Cerebellar cortex (tissue), 1 donor: ENCODE measurements at places on chromosomes 1 and 21.
A peak's percentile ranks its signal among the peaks of the same experiment; 100 is the strongest.

- DNase-seq = no peak
Observed at GRCh38 chr1:8537991-8538390, 220.1 kb downstream of the SLC45A1 start.

- no peak for DNase-seq
Observed at GRCh38 chr1:70005386-70006034, 199.9 kb downstream of the LRRC40 start.

- no peak for DNase-seq
Observed at GRCh38 chr21:26982767-26983166, 15.9 kb upstream of the ADAMTS5 start.

DNA sequence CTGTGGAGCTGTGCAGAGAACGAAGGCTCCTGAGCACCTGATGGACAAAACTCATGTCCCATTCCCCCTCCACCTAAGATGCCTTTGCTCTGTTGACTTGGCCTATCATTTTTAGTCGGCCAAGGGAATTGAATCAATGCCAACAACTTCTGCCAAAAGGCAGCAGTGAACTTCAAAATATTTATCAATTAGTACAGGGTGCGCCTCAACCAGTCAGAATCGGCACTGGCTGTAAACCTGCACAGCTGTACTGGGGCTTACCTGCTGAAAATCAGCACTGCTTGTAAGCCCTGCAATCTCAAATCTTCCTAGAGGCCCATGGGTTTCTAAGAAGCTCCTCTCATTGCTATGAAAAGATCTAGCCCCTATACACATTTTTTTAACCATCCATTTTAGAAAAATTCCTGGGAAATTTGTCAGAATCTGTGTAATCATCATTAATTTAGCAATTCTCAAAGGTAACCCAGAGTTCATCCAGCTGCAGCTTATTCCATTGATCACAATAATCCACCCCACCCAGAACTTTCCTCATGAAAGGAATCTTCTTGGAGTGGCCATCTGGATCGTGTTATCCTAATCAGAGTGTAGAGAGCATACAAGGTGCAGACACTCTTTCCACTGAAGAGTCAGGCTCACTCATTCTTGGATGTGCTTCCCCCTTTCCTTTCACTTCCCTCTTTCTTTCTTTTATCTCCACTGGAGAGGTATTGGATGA is 40.2 kb downstream of the ADAMTS1 start:
- DNase-seq = no peak

- DNase-seq = no peak
Observed at GRCh38 chr1:8580566-8580965, 236.9 kb downstream of the RERE start.

GRCh38 chr1:4172644-4173599 is 272.9 kb upstream of the C1orf174 start:
- no peak for DNase-seq

DNA sequence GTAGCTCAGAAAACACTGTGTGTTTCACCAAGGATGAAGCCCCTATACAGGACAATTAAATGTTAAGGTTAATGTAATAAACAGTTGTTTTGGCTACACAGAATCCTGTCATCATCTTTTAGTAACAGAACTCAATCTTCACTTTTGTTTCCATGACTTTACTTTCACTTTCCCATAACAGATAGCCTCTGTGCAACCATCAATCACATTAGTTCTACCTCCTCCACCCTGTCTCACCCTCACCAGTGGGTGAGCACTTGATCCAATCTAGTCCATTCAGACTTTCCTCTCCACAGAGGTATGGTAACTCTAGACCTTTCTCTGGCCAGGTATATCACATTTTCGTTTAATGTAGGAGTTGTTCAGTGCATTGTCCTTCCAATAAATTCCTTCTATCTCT is 1018.5 kb downstream of the ADGRL2 start:
- no peak for DNase-seq

DNA sequence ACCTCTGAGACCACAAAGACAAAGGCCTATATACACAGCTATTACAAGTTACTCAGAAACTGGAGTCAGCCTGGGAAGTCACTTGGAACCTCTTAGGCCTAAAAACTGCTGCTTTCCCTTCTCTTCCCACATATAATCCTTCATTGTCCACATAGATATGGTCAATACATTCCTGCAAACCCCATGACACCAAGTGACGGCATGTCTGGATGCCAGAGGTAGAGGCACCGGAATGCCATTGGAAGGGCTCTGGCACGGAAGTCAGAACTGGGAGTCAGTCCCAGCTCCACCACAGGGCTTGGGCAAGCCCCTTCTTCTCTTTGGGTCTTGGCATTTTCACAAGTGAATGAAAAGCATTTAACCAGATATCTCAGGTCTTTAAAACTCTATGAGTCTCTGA is 204.7 kb downstream of the MATN1 start:
- DNase-seq = no peak

DNA sequence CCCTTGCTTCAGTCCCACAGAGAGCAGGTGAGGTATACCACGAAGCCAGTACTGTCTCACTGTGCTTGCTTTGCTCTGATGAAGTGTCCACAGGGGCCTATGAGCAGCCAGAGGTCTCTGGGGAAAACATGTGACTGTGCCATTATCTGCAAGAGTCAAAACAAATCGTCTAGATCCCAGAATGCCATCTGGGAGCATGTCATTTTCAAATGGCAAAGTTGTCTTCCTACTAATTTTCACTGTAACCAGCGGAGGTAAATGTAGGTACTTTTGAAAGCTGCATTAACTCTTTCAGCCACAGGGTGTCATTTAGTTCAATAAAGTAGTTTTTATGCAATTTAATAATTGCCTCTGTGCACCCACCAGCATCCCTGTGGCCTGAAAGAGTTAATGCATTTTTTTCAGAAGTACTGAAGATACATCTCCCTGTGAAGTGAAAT is 173.6 kb upstream of the SGIP1 start:
- DNase-seq = no peak

GRCh38 chr21:17688912-17689874 is 76.5 kb upstream of the BTG3 start:
- peak; percentile 3 for DNase-seq

GRCh38 chr21:32240851-32241687 is 37.8 kb downstream of the MIS18A start:
- no peak for DNase-seq

- no peak for DNase-seq
Observed at GRCh38 chr1:42439940-42440339, 15.9 kb downstream of the ZMYND12 start.

- DNase-seq = no peak
Observed at GRCh38 chr1:18539171-18539570, 58.4 kb downstream of the KLHDC7A start.

DNA sequence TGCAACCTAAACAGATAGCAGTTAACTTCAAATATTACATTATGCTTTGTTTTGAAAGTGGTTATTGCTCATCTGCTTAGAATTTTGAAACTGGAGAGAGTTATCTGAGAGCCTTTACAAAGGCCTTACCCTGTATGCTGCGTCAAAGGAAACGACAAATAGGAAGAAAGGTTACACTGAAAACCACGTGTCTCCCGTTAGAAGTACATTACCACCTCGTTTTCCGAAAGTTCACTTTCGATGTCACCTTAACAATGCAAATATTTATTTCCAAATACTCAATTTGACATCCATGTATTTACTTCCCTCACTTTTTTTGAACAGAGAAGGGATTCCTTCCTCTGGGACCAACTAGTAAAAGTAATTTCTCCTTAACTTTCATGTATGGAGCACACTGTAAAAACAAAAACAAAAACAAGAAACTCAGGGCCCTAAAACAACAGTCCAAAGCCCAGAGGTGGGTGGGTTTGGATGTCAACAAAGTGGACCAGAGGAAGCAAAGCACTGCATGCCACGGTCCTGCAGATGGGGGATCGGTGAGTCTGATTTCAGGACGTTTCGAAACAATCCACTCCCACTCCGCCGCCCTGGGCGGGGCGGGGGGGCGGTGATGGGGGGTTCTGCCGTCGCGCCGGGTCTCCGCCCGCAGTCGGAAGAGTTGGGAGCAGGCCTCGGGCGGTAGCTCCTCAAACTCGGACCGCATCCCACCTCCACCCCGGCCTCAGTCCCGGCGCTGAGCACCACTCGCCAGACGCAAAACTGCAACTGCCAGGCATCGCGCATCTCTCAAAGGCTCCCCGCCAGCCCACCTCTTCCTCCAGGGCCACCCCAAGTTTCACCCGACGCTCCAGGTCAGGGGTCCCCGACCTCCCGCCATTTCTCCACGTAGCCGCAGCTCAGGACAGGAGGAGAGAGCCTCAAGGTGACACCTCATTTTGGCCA is 841 bp downstream of the ADSS2 start:
- DNase-seq = peak; percentile 37

GRCh38 chr1:198730952-198731351 is 92.1 kb downstream of the PTPRC start:
- DNase-seq = no peak

- DNase-seq = no peak
Observed at GRCh38 chr1:96918406-96918805, 196.8 kb downstream of the PTBP2 start.

DNA sequence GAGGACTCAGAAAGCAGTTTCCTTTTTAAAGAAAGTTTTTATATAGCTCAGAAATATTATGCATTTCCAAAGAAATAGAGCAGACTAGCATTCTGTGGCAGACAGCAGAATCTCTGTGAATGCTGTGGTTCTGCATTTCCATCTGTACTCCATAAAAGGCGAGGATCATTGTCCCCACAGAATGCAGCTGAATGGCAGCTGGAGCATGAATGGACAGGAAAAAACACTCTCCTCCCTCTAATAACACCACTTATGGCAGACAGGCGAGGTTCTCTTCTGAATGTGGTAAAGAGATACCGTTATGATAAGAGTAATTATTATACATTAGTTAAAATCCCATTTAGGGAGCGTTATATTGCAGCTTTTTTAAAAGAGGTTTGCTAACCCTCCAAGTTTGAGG is 81.4 kb upstream of the WLS start:
- DNase-seq = no peak

GRCh38 chr21:38211321-38211720 is 45.5 kb upstream of the KCNJ15 start:
- DNase-seq = no peak

GRCh38 chr1:174265282-174265681 is 106.0 kb downstream of the RABGAP1L start:
- no peak for DNase-seq

GRCh38 chr1:14263671-14264070 is 334.8 kb upstream of the KAZN start:
- DNase-seq = no peak

GRCh38 chr1:99950486-99950885 is 19.3 kb upstream of the SLC35A3 start:
- no peak for DNase-seq

- peak; percentile 9 for DNase-seq
Observed at GRCh38 chr1:84617349-84617748, 43.1 kb upstream of the CTBS start.

GRCh38 chr1:5142389-5142788 is 488.0 kb downstream of the AJAP1 start:
- DNase-seq = no peak

- DNase-seq = no peak
Observed at GRCh38 chr21:32917362-32918135, 108.2 kb upstream of the OLIG2 start.

DNA sequence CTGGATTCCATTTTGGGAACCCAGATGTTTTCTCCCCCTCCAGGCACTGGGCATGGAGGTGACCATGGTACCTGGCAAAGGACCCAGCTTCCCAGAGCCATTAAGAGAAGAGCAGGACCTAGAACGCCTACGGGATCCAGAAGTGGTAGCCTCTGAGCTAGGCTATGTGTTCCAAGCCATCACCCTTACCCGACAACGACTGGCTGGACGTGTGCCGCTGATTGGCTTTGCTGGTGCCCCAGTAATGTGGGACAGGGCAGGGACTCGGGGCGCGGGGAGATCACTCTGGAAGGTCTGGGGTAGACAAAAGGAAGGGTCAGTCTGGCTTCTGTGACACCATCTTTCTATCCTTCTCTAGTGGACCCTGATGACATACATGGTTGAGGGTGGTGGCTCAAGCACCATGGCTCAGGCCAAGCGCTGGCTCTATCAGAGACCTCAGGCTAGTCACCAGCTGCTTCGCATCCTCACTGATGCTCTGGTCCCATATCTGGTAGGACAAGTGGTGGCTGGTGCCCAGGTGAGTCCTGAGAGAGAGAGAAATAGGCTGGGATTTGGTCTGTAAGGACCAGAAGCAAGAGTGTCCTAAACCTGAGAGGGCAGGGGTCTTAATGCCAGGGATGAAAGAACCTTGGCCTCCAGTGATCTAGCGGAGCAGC is 1.6 kb downstream of the UROD start:
- no peak for DNase-seq

GRCh38 chr1:232669981-232670747 is 40.2 kb upstream of the SIPA1L2 start:
- DNase-seq = no peak

DNA sequence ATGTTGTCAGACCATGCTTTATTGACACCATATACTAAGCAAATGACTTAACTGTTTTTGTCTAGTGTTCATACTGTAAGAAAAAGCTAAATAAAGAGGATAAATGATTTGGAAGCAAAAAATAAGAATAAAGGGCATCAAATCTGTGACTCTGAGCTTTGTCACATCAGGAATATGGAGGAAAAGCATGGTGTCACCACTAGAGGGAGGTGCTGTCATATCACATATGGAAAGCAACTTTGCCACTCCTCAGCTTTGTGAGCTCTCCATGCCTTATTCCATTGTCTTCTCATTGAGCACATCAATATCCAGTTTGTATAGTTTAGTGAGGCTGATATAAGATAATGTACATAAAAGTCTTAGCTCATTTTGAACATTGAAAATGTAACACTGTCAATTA is 20.8 kb upstream of the GBP1 start:
- DNase-seq = peak; percentile 19

DNA sequence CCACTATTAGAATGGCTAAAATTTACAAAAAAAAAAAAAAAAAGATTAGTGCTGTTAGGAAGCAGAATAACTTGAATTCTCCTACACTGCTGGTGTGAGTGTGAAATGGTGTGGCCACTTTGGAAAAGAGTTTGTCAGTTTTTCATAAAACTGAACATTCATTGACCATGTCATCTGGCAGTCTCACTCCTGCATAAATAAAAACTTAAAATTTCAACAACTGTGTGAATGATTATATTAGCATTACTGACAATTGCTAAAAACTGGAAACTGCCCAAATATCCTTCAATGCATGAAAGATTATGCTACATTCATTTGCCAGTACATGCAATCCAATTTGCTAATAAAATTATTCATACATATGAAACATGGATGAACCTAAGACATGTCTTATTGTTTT is 570.9 kb downstream of the NEGR1 start:
- DNase-seq = no peak

GRCh38 chr1:13523780-13524477 is 10.1 kb upstream of the LRRC38 start:
- DNase-seq = no peak
